ENCODE measurements at places on chromosomes 4 and X.

- no peak for DNase-seq
Observed at GRCh38 chr4:76651616-76652015, 216.6 kb downstream of the SHROOM3 start.

DNA sequence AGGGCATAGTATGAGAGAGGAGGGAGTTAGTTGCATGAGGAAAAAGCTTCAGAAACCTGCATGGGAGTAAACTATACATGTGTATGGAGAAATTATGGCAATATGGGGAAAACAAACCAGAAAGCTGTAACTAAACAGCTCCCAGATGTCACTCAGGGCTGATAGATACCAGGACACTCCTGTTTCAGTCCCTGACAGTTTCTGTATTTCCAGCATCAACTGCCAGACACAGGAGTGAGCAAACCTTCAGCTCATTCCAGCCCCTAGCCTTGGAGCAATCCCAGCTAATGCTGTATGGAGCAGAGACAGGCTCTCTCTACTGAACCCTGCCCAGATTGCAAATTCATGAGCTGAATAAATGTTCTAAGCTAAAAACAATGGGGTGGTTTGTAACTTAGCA lies 382.9 kb upstream of the MAGEB18 start:
- DNase-seq = no peak

GRCh38 chrX:68419975-68420374 lies 13.3 kb downstream of the OPHN1 start:
- DNase-seq = no peak

GRCh38 chr4:111282035-111282434 lies 659.2 kb upstream of the PITX2 start:
- no peak for DNase-seq

DNA sequence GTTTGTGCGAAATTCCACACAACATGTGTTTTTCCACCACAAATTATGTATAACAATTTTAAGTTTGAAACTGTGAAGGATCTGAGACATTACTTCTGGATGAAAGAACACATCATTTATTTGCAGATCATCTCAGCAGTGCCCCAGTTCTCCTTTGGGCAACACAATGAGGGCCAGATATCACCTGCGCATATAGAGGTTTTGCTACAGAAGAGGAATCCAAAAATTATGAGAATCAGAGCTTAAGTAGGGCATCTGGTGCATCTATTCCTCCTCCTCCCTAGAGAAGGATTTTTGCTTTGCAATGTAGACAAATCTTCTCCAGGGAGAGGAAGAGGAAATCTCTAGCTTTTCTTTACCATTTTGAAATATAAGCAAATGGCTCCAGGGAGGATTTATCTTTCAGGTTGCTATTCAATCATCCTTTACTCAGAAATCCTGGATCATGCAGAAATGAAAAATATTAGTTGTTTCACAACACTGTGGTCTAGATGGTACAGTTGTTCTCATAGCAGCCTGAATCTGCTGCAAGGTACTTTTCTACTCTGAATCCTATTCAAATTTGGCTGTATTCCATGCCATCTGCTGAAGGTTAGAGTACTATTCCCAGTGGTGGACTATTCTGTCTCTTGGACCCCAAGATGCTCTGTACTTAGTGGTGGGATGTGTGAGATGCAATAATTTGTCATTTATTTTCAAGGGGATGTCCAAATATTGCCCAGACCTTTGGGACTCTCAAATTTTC lies 132.1 kb downstream of the SNCA start:
- DNase-seq = no peak

- no peak for DNase-seq
Observed at GRCh38 chrX:39144956-39145355, 343.7 kb downstream of the MID1IP1 start.

DNA sequence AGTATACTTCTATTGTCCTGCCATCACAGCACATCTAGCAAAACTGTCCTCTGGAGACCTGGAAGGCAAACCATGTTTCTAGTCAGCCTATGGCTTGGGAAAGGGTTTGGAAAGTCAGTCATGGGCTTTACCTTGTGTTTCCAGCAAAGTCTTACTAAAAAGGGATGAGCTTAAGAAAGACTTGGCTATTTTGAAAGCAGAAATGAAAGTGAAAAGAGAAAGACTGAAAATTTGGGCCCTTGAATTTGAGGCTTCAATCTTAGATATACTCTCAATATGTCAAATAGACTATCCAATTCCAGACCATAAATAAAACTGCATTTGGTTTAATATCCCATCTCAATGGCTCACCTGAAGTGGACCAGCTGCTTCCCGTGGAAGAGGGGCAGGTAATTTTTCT lies 127.9 kb downstream of the ZNF330 start:
- no peak for DNase-seq

DNA sequence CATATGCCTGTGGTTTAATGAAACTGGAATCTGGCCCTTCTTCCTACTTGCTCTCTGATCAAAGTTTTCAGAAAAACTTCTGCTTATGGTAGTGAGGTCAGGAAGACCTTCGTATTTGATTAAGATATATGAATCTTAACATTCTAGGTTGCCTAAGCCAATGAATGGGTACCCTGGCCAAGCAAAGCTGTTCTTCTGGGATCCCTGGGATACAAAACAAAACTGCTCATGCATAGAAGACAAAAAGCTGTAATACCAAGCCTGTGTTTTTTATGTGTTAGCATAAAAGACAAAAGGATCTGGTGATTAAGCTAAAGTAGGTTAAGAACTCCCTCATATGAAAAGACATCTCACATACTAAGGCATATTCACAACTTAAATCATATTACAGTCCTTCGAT lies 21.6 kb downstream of the ANKRD17 start:
- no peak for DNase-seq

DNA sequence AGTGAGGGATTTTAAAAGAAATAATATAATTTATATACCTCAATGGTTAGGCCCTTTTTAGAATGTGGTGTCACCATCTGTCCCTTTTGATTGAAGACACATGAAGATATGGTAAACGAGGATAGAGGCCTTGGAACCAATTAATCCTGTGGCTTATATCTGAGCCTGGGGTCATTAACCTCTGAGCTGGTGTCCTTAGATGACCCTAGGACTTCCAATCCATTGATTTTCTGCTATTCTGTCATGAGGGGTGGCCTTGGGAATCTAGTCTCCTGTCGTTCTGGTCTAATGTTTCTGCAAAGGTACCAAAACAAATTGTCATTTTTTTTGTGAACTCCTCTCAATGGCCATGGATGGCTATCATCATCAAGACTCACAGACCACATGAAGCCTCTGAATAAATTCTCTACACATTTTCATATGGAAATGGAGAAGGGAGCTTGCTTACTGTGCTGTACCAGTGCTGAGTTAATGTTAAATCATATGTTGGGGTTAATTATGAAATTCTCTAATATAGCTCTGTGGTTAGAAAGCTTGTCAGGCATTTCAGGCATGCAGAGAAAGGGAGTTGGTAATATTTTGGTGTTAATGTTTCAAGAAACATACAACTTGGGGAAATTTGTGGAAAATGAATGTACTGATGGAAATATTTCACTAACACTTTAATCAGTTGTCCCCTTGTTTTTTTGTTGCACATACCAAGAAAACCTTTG lies 204.2 kb upstream of the IL15 start:
- DNase-seq = no peak

DNA sequence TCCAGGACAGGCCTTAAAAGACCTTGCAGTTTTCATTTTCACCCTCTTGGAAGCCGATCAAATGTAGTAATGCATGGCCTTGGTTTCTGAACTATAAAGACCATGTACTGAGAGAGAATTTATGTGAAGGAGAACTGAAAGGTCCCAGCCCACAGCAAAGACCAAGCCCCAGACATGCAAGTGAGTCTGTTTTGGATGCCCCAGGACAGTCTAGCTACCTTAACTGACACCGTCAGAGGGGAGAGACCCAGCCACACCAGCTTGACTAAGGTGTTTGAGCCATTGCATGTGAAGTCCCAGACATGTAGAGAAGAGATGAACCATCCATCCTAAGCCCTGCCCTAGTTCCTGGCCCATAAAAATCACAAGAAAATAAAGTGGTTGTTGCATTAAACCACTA lies 316.8 kb upstream of the GATB start:
- no peak for DNase-seq

- no peak for DNase-seq
Observed at GRCh38 chr4:6076391-6076790, 58.2 kb upstream of the C4orf50 start.

DNA sequence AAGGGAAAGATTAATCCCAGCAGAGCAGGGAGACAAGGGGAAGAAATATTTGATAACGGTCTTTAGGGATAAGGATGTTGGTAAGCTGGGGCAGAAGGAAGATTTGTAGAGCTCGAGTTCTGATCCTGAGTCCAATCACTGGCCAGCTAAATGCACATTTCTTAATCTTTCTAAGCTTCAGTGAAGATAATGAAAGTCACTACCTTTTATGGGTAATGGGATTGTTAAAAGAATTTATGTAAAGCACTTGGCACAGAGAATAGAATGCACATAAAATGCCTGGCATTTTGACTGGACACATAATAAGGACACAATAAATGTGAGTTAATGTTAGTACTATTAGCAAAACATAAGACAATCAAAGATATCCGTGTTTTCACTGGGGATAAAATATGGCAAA lies 43.3 kb downstream of the NCAPG start:
- no peak for DNase-seq

GRCh38 chrX:7110821-7111276 lies 36.7 kb upstream of the STS start:
- no peak for DNase-seq

DNA sequence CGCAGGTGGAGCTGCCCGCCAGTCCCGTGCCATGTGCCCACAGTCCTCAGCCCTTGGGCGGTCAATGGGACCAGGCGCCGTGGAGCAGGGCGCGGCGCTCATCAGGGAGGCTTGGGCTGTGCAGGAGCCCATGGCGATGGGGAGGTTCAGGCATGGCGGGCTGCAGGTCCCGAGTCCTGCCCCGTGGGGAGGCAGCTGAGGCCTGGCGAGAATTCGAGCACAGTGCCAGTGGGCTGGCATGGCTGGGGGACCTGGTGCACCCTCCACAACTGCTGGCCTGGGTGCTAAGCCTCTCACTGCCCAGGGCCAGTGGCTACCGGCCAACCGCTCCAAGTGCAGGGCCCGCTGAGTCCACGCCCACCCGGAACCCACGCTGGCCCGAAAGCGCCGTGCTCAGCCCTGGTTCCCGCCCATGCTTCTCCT lies 646.5 kb downstream of the GABRG1 start:
- DNase-seq = no peak

DNA sequence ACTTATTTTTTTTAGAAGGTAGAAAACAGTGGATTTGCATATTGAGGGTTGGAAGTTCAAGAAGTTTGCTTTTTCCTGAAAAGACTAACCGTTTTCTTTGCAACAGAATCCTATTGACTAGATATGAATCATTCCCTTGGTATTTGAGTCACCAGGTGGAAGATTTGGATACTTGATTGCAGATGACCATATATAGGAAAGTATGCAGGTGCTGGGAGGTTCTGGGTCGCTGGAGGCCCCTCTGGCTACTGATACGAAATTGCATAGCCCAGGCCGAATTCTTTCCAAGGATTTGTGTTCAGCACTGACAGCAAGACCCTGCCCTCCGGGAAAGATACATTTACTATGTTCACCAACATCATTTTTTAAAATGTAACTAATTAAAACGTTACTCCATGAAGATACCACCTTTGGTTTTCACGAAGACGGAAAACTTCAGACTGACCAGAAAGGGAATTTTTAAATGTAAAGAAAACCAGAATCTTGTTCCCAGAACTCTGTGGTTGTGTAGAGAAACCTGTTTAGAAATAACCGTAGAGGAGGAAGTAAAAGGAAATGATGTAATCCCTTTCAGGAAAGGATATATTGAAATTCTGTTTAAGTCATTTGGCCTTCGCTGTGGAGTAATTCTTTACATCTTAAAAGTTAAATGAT lies 946 bp downstream of the ANXA3 start:
- DNase-seq = no peak

DNA sequence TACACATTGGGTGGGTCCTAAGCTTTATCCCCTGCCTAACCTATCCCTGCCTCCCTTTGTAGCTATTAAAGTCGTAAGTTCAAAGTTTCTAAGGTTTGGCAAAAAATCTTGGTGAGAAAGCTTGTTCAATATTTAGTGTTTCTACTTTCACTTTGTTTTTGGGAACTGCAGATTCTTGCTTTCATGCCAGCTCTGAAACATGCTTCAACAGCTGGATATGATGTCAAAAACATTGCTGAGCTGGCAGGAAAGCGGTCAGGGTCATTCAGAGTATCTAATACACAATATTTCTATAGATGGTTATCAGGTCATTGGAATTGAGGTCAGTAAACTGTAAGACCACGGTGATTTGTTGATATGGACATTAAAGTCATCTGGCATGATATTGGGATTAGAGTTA lies 19.7 kb downstream of the CENPI start:
- DNase-seq = no peak

DNA sequence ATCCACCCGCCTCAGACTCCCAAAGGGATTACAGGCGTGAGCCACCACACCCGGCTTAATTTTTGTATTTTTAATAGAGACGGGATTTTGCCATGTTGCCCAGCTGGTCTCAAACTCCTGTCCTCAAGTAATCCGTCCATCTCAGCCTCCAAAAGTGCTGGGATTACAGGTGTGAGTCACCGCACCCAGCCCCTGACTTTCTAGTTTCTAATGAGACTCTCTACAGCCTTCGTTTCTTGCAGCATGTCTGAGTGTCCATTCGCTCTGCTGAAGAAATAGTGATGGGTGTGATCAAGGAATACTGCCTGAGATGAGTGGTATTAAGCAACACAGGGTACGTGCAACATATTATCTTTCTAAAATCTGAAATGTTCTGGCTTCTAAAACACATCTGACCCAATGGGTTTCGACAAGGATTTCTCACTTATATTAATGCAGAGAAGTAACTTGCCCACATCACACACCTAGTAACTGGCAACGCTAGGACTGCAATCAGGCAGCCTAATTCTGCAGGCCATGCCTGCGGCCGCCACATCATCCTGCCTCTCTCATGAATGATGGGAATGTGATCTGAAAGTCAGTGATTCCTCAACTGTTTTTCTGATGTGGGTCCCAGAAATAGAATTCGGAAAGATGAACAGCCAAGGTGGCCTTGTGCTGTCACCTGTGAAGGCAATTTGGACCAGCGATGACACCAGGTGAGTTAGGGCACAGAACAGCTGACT lies 74.3 kb downstream of the RBM47 start:
- no peak for DNase-seq

- no peak for DNase-seq
Observed at GRCh38 chr4:139834226-139834662, 168.6 kb downstream of the MGST2 start.

DNA sequence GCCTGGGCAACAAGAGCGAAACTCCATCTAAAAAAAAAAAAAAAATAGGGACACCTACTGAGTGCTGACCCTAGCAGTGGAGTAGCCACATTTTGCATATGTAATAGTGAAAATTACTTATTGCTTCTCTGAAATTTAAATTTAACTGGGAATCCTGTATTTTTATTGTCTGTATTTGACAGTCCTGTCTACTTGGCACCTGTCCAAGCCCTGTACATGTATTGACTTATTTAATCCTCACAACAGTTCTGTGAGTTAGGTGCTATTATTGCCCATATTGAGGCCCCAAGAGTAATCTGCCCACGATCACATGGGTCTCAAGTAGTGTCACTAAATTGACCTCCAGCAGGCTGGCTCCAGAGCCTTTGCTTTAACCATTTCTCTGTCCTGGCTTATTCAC lies 81.6 kb downstream of the WDR19 start:
- no peak for DNase-seq

- DNase-seq = no peak
Observed at GRCh38 chrX:107669885-107670628, 41.7 kb downstream of the PRPS1 start.

GRCh38 chr4:112817933-112818593 lies 181.1 kb downstream of the LARP7 start:
- DNase-seq = no peak

Measured in stimulated activated CD8-positive, alpha-beta memory T cell treated with anti-CD3 and anti-CD28 coated beads, Interleukin-7, amount 100 ng/mL, for 1 hour (primary cell).